ENCODE measurements at places on chromosomes 6 and 20. TPM values are rescaled to one million over a fixed set of nuclear protein-coding genes. Genes with fewer than 3 reads are reported as not detected.

GRCh38 chr6:45930420-45931040 is 85.1 kb downstream of the CLIC5 start:
- peaks cover 1% of the 10 kb centered on the region for H3K36me3 ChIP-seq
- no peak overlapping the region for H3K27ac ChIP-seq
- peaks cover 7% of the 10 kb centered on the region for H3K4me1 ChIP-seq
- H3K27me3 ChIP-seq, result no peaks in the 10 kb centered on the region
- H3K4me3 ChIP-seq, result no peak overlapping the region
- DNase-seq, result peak; percentile 68

DNA sequence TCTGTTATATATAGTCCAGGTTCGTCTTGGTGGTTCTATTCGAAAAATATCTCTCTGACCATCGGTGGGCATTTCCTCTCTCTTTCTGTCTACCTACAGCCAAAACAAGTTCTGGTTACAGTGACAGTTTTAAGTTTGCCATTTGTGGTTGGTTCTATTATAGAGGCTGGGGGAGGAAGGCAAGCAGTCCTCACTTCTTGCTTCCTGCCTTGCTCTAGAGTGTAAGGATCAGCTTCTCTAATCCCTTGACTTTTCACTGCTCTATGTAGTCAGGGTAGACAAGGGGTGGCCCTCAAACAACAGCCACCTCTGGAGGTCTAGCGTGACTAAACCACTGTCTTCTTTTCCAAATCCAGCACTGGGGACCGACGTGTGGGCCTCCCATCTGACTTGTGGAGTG is 16.1 kb downstream of the E2F3 start:
- no peaks in the 10 kb centered on the region for H3K27me3 ChIP-seq
- H3K36me3 ChIP-seq, result peaks cover 23% of the 10 kb centered on the region
- H3K4me3 ChIP-seq, result no peak overlapping the region
- no peak for DNase-seq

GRCh38 chr6:157061770-157062594 is 261.3 kb downstream of the TMEM242 start:
- H3K27me3 ChIP-seq, result no peaks in the 10 kb centered on the region
- H3K36me3 ChIP-seq, result no peaks in the 10 kb centered on the region
- peaks cover 46% of the 10 kb centered on the region for H3K4me1 ChIP-seq
- DNase-seq, result no peak

GRCh38 chr6:150511313-150511712 is 88.4 kb upstream of the PLEKHG1 start:
- no peak overlapping the region for H3K27ac ChIP-seq
- no peak overlapping the region for H3K4me3 ChIP-seq
- H3K4me1 ChIP-seq, result no peaks in the 10 kb centered on the region
- peaks cover 3% of the 10 kb centered on the region for H3K27me3 ChIP-seq
- no peak for DNase-seq

DNA sequence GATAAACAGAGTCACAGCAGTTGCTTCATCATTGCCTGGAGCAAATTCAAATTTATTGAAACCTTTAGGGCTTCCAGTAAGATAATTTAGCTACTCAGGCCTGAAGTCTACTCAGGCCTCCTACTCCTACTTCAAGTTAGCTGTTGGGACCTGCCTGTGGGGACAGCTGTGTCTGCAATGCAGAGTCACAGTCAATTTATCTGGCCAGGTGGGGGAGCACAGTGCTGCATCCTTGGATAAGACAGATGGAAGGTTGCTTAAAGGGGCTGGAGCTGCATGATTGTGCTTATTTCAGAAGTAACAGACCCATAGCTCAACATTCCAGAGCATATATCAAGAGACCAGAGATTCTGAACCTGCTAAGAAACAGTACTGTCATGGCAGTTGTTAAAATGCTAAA is 932.1 kb downstream of the QKI start:
- H3K4me1 ChIP-seq, result no peaks in the 10 kb centered on the region
- no peak for DNase-seq
- no peak overlapping the region for H3K27ac ChIP-seq
- H3K27me3 ChIP-seq, result no peaks in the 10 kb centered on the region
- no peaks in the 10 kb centered on the region for H3K36me3 ChIP-seq

GRCh38 chr20:64042054-64042781 is 6.2 kb downstream of the C20orf204 start:
- peak overlapping the region; percentile 65 for H3K27ac ChIP-seq
- H3K27me3 ChIP-seq, result peaks cover 14% of the 10 kb centered on the region
- H3K4me1 ChIP-seq, result peaks cover 12% of the 10 kb centered on the region
- H3K36me3 ChIP-seq, result no peaks in the 10 kb centered on the region
- peak overlapping the region; percentile 74 for H3K4me3 ChIP-seq

DNA sequence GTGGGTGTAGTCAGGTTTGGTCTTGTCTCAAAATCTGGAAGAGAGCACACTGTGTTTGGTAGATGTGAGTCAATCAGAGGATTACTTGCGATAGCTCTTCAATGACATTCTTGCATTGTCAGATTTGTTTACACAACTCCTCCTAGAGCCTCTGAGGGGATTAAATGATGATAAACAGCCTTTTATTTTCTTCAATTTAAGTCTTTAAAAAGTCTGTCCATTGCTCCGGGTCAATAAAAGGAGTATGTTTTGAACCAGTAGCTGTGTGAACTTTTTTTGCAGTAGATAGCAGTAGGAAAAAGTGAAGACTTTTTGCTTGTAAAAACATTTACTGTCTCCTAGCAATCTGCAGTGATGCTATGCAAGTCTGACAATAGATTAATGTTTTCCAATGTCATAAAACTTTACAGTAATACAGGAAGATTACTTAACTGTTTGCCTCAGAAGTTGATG is 49.9 kb downstream of the GJA1 start:
- no peaks in the 10 kb centered on the region for H3K4me1 ChIP-seq
- H3K36me3 ChIP-seq, result no peaks in the 10 kb centered on the region
- peaks cover 2% of the 10 kb centered on the region for H3K27me3 ChIP-seq
- H3K27ac ChIP-seq, result no peak overlapping the region

- no peak overlapping the region for H3K4me3 ChIP-seq
- no peak for DNase-seq
- H3K4me1 ChIP-seq, result peaks cover 13% of the 10 kb centered on the region
- no peaks in the 10 kb centered on the region for H3K27me3 ChIP-seq
- no peak overlapping the region for H3K27ac ChIP-seq
These were observed 5.2 kb upstream of the BTBD9 start for GRCh38 chr6:38644951-38645350.

DNA sequence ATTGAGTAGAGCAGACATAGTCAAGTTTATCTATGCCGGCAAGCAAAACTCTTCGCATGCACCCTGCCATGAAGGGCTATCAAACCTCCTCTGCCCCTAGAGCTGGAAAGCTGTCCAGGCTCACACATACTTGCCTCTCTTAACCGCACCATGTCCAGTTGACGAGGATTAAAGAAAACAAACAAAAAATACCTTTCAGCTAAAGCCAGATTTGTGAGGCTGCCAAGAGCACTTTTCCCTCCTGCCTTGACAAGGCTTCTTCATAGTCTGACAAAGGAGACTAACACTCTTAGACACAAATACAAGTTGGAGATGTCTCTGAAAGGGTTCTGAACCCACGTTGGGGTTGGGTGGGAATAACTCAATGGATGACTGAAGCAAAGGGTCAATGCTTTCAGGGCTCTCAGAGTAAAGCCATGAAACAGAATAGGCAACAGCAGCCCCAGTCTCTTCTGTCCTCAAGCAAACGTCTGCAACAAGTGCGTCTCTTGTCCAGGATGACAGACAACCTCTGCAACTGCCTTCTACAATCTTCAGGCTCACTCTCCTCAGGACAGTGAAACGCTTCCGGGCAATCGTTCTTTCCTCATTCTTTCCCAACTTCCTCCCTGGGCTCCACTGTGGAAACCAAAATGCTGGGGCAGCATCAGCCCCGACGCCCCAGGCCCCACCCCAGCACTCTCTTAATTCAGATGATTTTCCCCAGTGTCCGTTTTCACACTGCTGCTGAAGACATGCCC is 57.8 kb downstream of the AGPAT4 start:
- DNase-seq, result no peak
- H3K4me3 ChIP-seq, result no peak overlapping the region
- no peaks in the 10 kb centered on the region for H3K4me1 ChIP-seq
- no peaks in the 10 kb centered on the region for H3K27me3 ChIP-seq

DNA sequence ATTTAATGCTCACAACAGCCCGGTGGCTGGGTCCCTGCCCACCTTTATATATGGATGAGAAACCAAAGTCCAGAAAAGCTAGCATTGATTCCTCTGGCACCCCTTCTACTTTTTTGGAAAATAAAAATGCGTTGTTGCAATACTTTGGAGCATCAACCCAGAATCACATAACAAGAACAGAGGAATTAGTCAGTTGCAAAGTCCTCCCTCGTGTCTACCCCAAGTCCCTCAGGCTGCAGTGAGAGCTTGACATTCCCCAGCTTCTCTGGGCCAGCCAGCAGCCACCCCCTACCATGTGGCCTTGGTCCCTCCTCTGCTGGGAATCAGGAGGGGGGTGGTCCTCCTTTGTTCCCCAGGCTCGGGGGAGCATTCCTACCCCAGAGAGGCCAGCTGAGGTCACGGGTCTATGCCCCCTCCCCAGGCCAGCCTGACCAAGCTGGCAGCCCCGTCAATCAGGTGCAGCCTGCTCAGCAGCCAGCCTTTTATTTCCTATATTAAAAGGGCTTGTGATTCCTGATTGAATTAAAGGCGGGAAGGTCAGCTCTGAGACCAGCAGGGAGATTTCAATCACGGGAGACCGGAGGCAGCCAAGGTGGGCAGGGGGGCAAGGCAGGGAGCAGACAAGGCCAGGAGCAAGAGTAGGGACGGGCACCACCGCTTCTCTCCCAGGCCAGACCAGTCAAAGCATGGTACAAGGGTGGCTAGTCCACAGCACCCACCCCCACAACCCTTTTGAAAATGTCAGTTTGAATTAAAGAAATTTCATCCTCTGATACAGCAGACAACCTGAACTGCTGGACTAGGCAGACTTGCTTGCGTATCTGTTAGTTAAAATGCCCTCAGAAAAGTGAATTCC is 158.9 kb downstream of the MRPL14 start:
- H3K4me3 ChIP-seq, result no peak overlapping the region
- no peaks in the 10 kb centered on the region for H3K4me1 ChIP-seq
- no peak for DNase-seq

DNA sequence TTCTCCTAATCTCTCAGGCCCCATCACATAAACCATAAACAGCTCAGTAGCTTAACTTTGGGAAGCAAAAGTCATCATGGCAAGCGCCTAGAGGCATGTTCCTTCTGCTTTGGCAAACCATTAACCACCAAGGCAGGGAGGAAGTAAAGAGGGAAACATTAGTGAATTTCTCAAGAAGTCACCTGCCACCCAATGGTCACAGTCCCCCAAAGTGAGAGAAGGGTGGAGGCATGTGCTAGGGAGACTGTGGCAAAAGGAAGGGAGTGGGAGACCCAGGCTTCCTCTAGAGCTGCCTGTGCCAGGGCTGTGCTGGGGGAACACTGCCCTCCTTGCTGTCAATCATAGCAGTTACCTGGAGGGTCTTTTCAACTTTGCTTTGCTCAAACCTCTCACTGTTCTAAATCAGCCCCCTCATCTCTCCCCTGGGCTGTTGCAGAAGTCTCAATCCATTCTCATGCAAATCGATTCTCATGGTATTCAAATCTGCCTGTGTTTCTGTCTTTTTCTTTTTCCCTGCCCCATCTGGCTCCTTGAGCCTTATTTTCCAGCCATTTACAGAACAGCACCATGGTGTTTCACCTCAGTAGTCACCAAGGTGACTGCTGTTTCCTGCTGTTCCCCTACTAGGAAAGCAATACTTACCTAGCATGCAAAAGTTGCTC is 1.8 kb upstream of the RNF24 start:
- no peaks in the 10 kb centered on the region for H3K27me3 ChIP-seq
- DNase-seq, result no peak
- H3K4me3 ChIP-seq, result no peak overlapping the region
- H3K36me3 ChIP-seq, result no peaks in the 10 kb centered on the region
- H3K4me1 ChIP-seq, result peaks cover 25% of the 10 kb centered on the region

DNA sequence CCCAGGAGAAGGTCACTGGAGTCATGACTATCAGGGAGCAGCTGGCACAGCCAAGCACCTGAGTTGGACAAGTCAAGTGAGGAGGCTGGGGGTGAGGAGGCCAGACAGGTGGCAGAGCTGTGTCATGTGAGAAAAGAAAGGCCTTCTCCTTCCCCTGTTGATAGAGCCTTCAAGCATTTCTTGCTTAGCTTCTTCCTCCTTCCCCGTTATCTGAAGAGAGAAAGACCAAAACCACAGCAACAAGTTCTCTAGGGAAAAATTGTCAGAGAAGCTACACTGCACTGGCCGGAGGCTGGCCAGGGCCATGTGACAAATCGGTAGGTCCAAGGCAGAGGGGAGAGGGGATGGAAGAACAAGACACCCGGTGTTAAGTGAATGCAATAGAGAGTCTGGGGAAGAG is 202.1 kb upstream of the PRDM1 start:
- peaks cover 36% of the 10 kb centered on the region for H3K4me1 ChIP-seq
- no peaks in the 10 kb centered on the region for H3K36me3 ChIP-seq
- no peak for DNase-seq

GRCh38 chr6:165665384-165665672 is 2.3 kb upstream of the PDE10A start:
- no peaks in the 10 kb centered on the region for H3K36me3 ChIP-seq
- no peak overlapping the region for H3K4me3 ChIP-seq
- no peak for DNase-seq
- no peaks in the 10 kb centered on the region for H3K4me1 ChIP-seq
- H3K27me3 ChIP-seq, result peaks cover 27% of the 10 kb centered on the region
- no peak overlapping the region for H3K27ac ChIP-seq

- peak; percentile 80 for DNase-seq
- H3K4me1 ChIP-seq, result peaks cover 78% of the 10 kb centered on the region
- H3K27ac ChIP-seq, result no peak overlapping the region
- H3K4me3 ChIP-seq, result peak overlapping the region; percentile 10
These were observed 35.6 kb downstream of the SUN5 start for GRCh38 chr20:32968478-32969241.

- H3K4me3 ChIP-seq, result no peak overlapping the region
- no peaks in the 10 kb centered on the region for H3K27me3 ChIP-seq
- H3K4me1 ChIP-seq, result peaks cover 51% of the 10 kb centered on the region
- no peak overlapping the region for H3K27ac ChIP-seq
- no peak for DNase-seq
These were observed 33.4 kb downstream of the NCOA3 start for GRCh38 chr20:47535088-47535487.

GRCh38 chr6:54286141-54286540 is 22.1 kb upstream of the TINAG start:
- DNase-seq, result no peak
- no peak overlapping the region for H3K27ac ChIP-seq
- no peaks in the 10 kb centered on the region for H3K27me3 ChIP-seq

Gene GSTA2
- total RNA-seq, result not detected

Gene YIPF3
- 38.3 TPM for total RNA-seq

Gene LY6G6D
- total RNA-seq, result not detected

Gene PRPH2
- not detected for total RNA-seq

Gene OVOL2
- total RNA-seq, result not detected

Gene BAG2
- total RNA-seq, result 7.2 TPM

Gene ENPP3
- 0.86 TPM for total RNA-seq

Gene TPBG
- total RNA-seq, result 0.55 TPM

Gene FRK
- 0.02 TPM for total RNA-seq

Gene MRPS26
- total RNA-seq, result 158 TPM

Gene CFAP61
- not detected for total RNA-seq
